ENCODE measurements at places on chromosomes 5 and 9.

DNA sequence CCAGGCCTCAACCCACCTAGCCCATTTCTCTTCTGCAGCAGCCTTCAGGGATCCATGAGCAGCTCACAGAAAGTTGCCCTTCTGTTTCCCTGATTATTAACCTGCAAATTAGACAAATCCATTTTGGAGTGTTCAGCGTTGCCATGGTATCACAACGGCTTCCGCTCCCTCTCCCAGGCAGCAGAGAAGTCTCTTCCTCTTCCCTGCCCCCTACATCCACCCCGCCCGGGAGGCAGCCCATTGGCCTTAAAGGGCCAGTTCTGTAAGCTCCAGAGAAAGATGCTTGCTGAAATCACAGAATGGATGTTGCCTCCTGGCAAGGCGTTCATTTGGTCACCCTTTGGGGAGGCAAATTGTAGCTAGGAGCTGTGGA lies 47.7 kb upstream of the BOD1 start:
- H3K27ac ChIP-seq, result no peak overlapping the region
- no peaks in the 10 kb centered on the region for H3K36me3 ChIP-seq
- DNase-seq, result no peak
- no peaks in the 10 kb centered on the region for H3K4me1 ChIP-seq
- H3K4me3 ChIP-seq, result no peak overlapping the region

DNA sequence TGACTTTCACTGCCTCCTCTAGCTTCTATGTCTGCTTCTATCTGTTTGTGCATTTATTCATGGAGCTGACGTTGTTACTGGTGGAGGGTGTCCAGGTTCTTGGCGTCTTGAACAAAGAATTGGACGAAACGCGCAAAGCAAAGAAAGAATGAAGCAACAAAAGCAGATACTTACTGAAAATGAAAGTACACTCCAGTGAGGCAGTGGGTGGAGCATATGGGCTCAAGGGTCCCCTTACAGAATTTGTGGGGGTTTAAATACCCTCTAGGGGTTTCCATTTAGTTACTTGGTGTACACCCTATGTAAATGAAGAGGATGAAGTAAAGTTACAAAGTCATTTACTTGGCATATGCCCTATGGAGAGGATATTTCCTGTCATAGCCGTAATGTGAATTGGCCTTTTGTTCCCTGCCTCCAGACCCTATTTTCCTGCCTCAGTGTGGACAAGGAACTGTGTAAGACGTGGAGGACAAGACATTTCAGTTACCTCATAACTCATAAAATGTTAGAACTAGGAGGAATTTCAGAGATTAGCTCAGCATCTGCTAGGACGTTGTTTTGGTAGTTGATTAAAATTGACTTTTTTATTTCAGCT lies 3.1 kb downstream of the POLR3G start:
- H3K27ac ChIP-seq, result no peak overlapping the region
- no peaks in the 10 kb centered on the region for H3K27me3 ChIP-seq
- no peak overlapping the region for H3K4me3 ChIP-seq
- no peak for DNase-seq
- H3K4me1 ChIP-seq, result peaks cover 18% of the 10 kb centered on the region

- no peaks in the 10 kb centered on the region for H3K27me3 ChIP-seq
- H3K4me1 ChIP-seq, result no peaks in the 10 kb centered on the region
- DNase-seq, result no peak
- no peak overlapping the region for H3K27ac ChIP-seq
Measured at GRCh38 chr5:124453221-124454051, 293.0 kb downstream of the ZNF608 start.

DNA sequence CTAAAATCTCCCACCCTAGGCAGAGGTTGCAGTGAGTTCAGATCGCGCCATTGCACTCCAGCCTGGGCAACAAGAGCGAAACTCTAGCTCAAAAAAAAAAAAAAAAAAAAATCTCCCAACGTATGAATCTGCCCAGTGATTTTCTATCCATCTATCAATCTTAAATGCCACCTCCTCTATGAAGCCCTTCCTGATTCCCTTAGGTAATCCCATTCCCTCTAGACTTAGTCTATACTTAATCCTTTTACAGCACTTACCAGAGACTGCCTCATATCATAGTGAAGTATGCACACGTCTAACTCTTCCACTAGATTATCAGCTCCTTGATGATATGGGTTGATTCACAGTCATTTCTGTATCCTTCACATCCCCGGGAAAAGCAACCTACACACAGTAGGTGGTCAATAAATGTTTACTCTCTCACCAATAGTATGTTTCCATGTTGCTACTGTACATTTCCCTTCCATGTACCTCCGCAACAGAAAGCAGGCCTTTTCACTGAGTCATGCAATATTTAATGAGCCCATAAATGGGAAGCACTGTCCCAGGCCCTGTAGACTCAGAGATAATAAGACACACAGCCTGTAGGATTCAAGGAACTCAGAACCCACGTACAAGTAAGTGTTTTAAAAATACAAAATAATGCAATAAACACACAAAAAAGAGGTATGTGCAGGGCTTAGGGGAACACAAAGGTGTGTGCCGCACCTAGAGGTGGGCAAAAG lies 1.2 kb downstream of the DROSHA start:
- H3K27ac ChIP-seq, result peak overlapping the region; percentile 97
- peak overlapping the region; percentile 98 for H3K4me3 ChIP-seq
- no peak for DNase-seq
- peaks cover 41% of the 10 kb centered on the region for H3K4me1 ChIP-seq

GRCh38 chr5:135720191-135720590 lies 114.3 kb upstream of the SLC25A48 start:
- H3K27me3 ChIP-seq, result peaks cover 8% of the 10 kb centered on the region
- H3K4me3 ChIP-seq, result no peak overlapping the region
- H3K4me1 ChIP-seq, result no peaks in the 10 kb centered on the region
- no peak overlapping the region for H3K27ac ChIP-seq

DNA sequence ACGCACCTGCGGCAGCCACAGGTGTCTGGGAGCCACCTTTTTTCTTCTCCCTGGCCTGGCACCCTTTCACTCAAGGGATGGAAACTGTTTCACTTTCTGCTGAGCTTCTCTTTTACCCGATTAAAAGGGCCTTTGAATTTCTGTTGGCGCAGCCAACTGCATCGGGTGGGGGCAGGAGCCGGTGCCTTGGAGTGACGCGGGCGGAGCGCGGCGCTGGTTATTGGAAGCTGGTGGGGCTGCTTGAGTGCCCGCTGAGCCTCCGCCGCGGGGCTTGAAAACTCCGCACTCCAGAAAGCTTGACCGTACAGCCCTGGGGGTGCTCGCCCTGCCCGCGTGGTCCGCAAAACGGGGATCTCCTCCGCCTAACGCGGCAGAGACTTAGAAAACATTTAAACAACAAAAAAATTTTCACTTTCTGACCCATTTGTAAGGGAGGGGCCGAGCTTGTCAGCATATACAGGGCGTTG lies 52.0 kb upstream of the TJP2 start:
- peaks cover 4% of the 10 kb centered on the region for H3K36me3 ChIP-seq
- peaks cover 4% of the 10 kb centered on the region for H3K4me1 ChIP-seq
- no peak for DNase-seq
- peak overlapping the region; percentile 90 for H3K4me3 ChIP-seq
- H3K27me3 ChIP-seq, result no peaks in the 10 kb centered on the region

- H3K36me3 ChIP-seq, result peaks cover 21% of the 10 kb centered on the region
- H3K27me3 ChIP-seq, result peaks cover 13% of the 10 kb centered on the region
- no peak overlapping the region for H3K27ac ChIP-seq
- no peak for DNase-seq
- peak overlapping the region; percentile 73 for H3K4me3 ChIP-seq
Measured at GRCh38 chr5:93585767-93586385, 2.9 kb downstream of the NR2F1 start.

DNA sequence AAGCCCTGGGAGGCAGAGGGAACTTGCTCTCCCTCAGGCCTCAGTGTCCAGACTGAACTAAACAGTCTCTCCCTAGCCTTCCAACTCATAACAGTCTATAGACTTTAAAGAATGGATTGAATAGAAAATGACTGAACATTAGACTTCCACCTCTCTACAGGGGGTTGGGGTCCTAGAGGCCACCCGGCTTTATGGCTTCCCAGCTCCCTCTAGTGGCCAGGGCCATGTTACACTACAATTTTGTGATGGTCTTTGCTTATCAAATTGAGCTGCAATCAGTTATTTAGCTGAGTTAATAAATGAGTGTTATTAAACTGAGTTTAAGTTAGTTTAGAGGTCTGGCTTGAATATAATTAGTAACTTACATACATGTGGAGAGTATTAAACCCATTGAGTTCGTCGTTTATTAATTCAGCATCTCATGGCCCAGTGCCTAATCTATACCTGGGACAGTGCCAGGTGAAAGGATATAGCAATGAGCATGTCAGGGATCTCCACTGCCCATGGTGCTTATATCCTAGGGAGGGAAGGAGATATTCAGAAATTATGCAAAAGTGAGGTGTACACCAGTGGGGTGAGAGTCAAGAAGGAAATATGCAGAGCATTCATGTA lies 105.2 kb downstream of the SH3TC2 start:
- no peaks in the 10 kb centered on the region for H3K27me3 ChIP-seq
- peaks cover 8% of the 10 kb centered on the region for H3K4me1 ChIP-seq
- DNase-seq, result peak; percentile 56
- H3K27ac ChIP-seq, result no peak overlapping the region
- H3K4me3 ChIP-seq, result no peak overlapping the region

GRCh38 chr9:16258708-16259107 lies 611.8 kb downstream of the BNC2 start:
- no peak overlapping the region for H3K27ac ChIP-seq
- H3K4me3 ChIP-seq, result no peak overlapping the region
- no peaks in the 10 kb centered on the region for H3K36me3 ChIP-seq

- no peak for DNase-seq
- H3K4me1 ChIP-seq, result no peaks in the 10 kb centered on the region
Measured at GRCh38 chr5:137245438-137245837, 253.7 kb downstream of the SPOCK1 start.

GRCh38 chr9:91047529-91047928 lies 245.9 kb downstream of the SYK start:
- peaks cover 4% of the 10 kb centered on the region for H3K36me3 ChIP-seq
- peak overlapping the region; percentile 22 for H3K27ac ChIP-seq
- DNase-seq, result no peak
- H3K4me3 ChIP-seq, result peak overlapping the region; percentile 71
- peaks cover 13% of the 10 kb centered on the region for H3K4me1 ChIP-seq
- H3K27me3 ChIP-seq, result peaks cover 22% of the 10 kb centered on the region

GRCh38 chr9:121692606-121693387 lies 41.4 kb downstream of the DAB2IP start:
- no peak overlapping the region for H3K27ac ChIP-seq
- no peak overlapping the region for H3K4me3 ChIP-seq
- peaks cover 14% of the 10 kb centered on the region for H3K27me3 ChIP-seq
- peaks cover 3% of the 10 kb centered on the region for H3K36me3 ChIP-seq
- peaks cover 6% of the 10 kb centered on the region for H3K4me1 ChIP-seq

DNA sequence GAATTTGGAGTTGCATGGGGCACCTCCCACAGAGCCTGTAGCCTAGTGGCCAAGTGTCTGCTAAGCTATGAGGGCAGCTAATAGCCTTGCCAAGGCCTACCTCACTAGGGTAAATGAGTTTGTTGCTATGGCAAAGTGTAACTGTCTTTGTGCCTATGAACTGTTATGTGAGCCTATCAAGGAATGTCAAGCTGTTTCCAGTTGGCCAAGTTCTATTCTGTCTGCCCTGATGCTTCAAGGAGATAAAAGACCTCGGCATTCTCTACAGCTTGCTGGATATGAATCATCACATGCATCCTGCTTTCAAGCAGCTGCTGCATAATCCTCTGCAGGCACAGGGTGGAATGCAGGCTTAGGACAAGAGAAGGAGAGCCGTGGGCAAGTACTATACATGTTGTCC lies 69.8 kb upstream of the CCDC112 start:
- peaks cover 8% of the 10 kb centered on the region for H3K27me3 ChIP-seq
- H3K4me1 ChIP-seq, result no peaks in the 10 kb centered on the region
- H3K36me3 ChIP-seq, result no peaks in the 10 kb centered on the region

GRCh38 chr5:44389823-44390143 lies 563 bp upstream of the FGF10 start:
- H3K27me3 ChIP-seq, result peaks cover 41% of the 10 kb centered on the region
- no peak overlapping the region for H3K27ac ChIP-seq
- no peak for DNase-seq
- no peak overlapping the region for H3K4me3 ChIP-seq
- H3K36me3 ChIP-seq, result no peaks in the 10 kb centered on the region

GRCh38 chr5:150648294-150649107 lies 8.0 kb downstream of the SYNPO start:
- H3K27ac ChIP-seq, result no peak overlapping the region
- no peak overlapping the region for H3K4me3 ChIP-seq
- no peak for DNase-seq
- no peaks in the 10 kb centered on the region for H3K4me1 ChIP-seq

GRCh38 chr9:136531904-136532798 lies 13.7 kb downstream of the NOTCH1 start:
- no peaks in the 10 kb centered on the region for H3K27me3 ChIP-seq
- DNase-seq, result no peak
- H3K4me3 ChIP-seq, result peak overlapping the region; percentile 77
- peaks cover 24% of the 10 kb centered on the region for H3K36me3 ChIP-seq
- peaks cover 33% of the 10 kb centered on the region for H3K4me1 ChIP-seq

DNA sequence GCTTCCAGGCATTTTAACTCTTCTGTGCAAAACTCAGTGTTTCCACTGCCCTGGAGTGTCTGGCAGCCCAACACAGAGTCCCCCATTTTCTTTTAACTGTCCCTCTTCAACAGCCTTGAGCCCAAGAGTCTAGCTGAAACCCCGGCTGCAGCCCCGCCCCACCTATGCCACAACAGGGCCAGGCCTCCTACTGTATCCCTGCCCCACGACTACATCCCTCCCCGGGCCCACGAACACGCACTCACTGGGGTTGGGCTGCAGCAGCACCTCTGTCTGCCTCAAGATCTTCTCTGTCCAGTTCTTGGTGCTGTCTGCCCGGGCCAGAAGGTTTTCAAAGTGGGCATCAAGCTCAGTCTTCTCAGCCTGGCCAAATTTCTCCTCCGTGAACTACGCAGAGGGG lies 6.1 kb downstream of the SH3GLB2 start:
- H3K36me3 ChIP-seq, result peaks cover 29% of the 10 kb centered on the region
- peaks cover 20% of the 10 kb centered on the region for H3K4me1 ChIP-seq
- DNase-seq, result no peak
- no peaks in the 10 kb centered on the region for H3K27me3 ChIP-seq
- peak overlapping the region; percentile 69 for H3K27ac ChIP-seq

GRCh38 chr9:77965445-77966123 lies 66.0 kb downstream of the GNAQ start:
- no peak overlapping the region for H3K4me3 ChIP-seq
- H3K4me1 ChIP-seq, result peaks cover 3% of the 10 kb centered on the region
- H3K27me3 ChIP-seq, result no peaks in the 10 kb centered on the region
- H3K36me3 ChIP-seq, result peaks cover 5% of the 10 kb centered on the region
- DNase-seq, result no peak
- no peak overlapping the region for H3K27ac ChIP-seq

DNA sequence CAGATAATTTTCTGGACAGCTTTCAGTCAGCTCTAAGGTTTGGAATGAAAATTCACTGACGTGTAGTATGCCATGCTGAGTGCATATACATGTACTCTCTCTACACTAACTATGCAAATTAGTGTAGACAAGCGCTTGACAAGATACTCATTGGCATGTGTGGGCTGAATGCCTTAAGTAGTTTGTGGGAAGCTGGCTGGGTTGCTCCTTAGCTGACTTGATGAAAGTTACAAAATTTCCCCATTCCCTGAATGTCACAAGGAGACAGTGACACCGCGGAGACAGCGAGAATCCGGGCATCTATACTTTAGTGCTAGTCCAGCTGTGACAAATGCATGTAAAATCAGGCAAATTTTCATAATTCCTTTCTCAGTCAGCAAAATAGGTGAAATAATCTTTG lies 51.6 kb upstream of the C5orf46 start:
- no peaks in the 10 kb centered on the region for H3K4me1 ChIP-seq
- H3K4me3 ChIP-seq, result no peak overlapping the region
- DNase-seq, result no peak
- H3K36me3 ChIP-seq, result no peaks in the 10 kb centered on the region
- no peak overlapping the region for H3K27ac ChIP-seq

- no peaks in the 10 kb centered on the region for H3K27me3 ChIP-seq
- no peak for DNase-seq
- H3K4me3 ChIP-seq, result no peak overlapping the region
- no peak overlapping the region for H3K27ac ChIP-seq
- peaks cover 16% of the 10 kb centered on the region for H3K36me3 ChIP-seq
- peaks cover 36% of the 10 kb centered on the region for H3K4me1 ChIP-seq
Measured at GRCh38 chr5:170307575-170308465, 10.2 kb upstream of the LCP2 start.
